Ovary (tissue), 10 donors: ENCODE measurements at places on chromosomes 12 and 14.

DNA sequence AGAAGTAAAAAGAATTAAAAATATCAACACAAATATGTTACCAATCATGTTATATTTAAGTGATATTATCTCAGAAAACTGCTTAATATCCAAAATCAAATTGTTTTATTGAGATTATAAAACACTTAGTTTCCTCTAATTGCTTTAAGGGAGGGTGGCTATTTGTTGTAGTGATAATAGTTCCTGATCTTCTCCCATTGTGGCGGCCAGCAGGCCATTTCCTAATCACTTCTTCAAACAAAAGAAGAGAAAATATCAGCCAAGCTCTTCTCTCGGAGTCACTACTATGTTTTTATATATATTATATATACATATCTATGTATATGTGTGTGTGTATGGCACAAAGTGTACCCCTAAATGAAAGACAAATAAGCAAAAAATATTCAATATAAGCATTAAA, 31.5 kb downstream of the ERO1A start:
- H3K27me3 ChIP-seq = no peaks in the 10 kb centered on the region
- no peak overlapping the region for H3K4me3 ChIP-seq
- no peak for DNase-seq
- no peaks in the 10 kb centered on the region for H3K36me3 ChIP-seq

- DNase-seq = no peak
- H3K27me3 ChIP-seq = no peaks in the 10 kb centered on the region
- H3K27ac ChIP-seq = no peak overlapping the region
- no peaks in the 10 kb centered on the region for H3K36me3 ChIP-seq
- H3K4me1 ChIP-seq = no peaks in the 10 kb centered on the region
- H3K4me3 ChIP-seq = no peak overlapping the region
Observed at GRCh38 chr14:100605706-100606686, 18.8 kb upstream of the BEGAIN start.

DNA sequence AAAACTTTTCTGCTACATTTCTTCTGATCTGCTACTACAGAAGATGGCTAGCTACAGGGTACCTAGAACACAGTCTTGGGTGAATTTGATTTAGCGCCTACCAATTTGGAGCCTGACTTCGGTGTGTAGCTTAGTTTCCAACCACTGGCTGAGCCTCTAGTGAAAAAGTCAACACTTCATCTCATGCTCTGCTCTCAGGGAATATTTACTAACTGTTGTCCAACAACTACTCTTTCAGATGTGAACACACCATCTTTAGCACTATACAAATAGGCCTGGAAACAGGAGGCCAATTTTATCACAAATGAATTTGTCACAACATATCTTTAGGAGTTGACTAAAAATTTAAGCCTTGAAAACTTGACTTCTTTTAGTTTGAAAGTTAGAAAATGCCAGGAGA, 167.9 kb downstream of the NELL2 start:
- no peaks in the 10 kb centered on the region for H3K27me3 ChIP-seq
- no peak overlapping the region for H3K4me3 ChIP-seq
- H3K27ac ChIP-seq = no peak overlapping the region

- no peak overlapping the region for H3K4me3 ChIP-seq
- DNase-seq = no peak
- peaks cover 7% of the 10 kb centered on the region for H3K4me1 ChIP-seq
Observed at GRCh38 chr12:26732005-26732908, 100.7 kb downstream of the ITPR2 start.

DNA sequence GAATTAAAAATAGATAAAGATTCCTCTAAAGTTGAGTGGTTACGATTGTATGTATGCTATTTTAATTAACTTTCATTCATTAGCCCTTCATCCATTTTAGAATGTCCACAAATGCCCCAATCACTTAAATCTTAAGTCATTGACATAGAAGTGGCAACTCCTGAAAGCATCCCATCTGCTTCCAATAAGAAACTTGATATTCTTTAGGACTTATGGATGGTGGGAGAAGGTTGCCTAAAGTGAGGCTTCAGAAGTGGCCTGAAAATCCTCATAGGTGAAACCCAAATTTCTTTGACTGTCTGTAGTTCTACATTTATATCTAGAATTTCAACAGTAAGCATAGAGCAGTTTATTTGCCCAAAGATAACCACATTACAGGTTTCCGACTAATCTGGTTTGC, 161.7 kb upstream of the HMGA2 start:
- no peak overlapping the region for H3K27ac ChIP-seq
- DNase-seq = no peak
- H3K4me1 ChIP-seq = no peaks in the 10 kb centered on the region
- no peaks in the 10 kb centered on the region for H3K36me3 ChIP-seq

- H3K36me3 ChIP-seq = no peaks in the 10 kb centered on the region
- H3K27ac ChIP-seq = no peak overlapping the region
- H3K4me3 ChIP-seq = no peak overlapping the region
- H3K27me3 ChIP-seq = no peaks in the 10 kb centered on the region
- H3K4me1 ChIP-seq = no peaks in the 10 kb centered on the region
Observed at GRCh38 chr14:72008666-72009065, 76.4 kb downstream of the RGS6 start.
